ENCODE measurements at places on chromosomes 13 and 19. TPM values are rescaled to one million over a fixed set of nuclear protein-coding genes. Genes with fewer than 3 reads are reported as not detected.
A peak's percentile ranks its signal among the peaks of the same experiment; 100 is the strongest.

GRCh38 chr13:29507356-29507755 lies 88.1 kb downstream of the SLC7A1 start:
- DNase-seq = peak; percentile 21

- DNase-seq = peak; percentile 46
Measured at GRCh38 chr19:40597329-40597838, 3.8 kb upstream of the LTBP4 start.

Gene NCAN
- total RNA-seq = not detected

GRCh38 chr19:52231154-52231910 lies 38.1 kb upstream of the ZNF766 start:
- no peak for DNase-seq

Gene TMIGD2
- not detected for total RNA-seq

DNA sequence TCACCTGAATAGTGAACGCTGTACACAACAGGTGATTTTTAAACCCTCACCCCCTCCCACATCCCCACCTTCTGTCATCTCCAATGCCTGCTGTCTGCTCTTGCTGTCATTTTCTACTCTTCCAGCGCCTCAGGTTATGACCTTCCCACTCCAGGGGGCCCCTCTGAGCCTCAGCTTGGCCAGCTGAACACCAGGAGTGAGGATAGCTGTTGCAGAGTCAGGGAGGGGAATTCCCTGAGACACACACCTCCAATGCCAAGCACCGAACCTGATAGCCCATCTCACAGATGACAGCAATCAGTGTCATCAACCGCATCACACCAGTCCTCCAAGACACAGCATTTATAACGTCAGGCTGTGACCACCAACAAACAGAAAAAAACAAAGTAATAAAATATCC lies 193.5 kb downstream of the ZNF536 start:
- DNase-seq = no peak

Gene FUT6
- not detected for total RNA-seq

DNA sequence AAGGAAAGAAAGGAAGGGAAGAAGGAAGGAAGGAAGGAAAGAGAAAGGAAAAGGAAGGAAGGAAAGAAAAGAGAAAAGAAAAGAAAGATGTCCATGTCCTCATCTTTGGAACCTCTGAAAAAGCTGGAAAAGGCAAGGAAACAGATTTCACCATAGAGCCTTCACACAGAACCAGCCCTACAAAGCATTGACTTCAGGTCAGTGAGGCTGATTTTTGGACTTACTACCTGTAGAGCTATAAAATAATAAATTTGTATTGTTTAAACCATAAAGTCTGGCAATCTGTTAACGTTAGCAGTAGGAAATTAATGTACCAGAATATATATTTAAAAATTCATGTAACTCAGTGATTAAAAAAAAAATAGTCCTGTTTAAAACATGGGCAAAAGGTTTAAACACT lies 130.0 kb downstream of the PIBF1 start:
- DNase-seq = no peak

Gene XPO4
- total RNA-seq = 30.6 TPM

GRCh38 chr13:100826441-100826840 lies 151.8 kb upstream of the TMTC4 start:
- no peak for DNase-seq

Gene C19orf12
- 25.7 TPM for total RNA-seq

Gene ZNF530
- 11.2 TPM for total RNA-seq

DNA sequence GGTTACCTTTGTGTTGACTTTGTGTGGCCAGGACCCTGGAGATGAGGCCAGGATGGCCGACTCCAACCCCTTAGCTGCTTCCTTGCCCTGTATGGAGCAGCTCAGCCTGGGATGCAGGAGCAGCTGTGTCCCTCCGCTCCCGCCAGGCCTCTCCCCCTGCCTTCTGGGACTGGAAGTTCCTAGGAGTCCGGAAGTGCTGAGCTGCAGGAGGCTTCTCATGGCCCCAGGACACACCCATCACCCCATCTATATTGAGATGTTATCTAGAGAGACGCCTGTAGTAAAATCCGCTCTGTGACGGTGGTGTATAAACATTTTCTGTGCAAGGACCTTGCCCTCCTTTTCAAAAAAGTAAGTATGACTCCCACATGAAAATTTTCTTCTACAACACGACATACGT lies 27.0 kb downstream of the WTIP start:
- DNase-seq = no peak

Gene ABHD8
- total RNA-seq = 7.2 TPM

- DNase-seq = no peak
Measured at GRCh38 chr13:33794576-33794975, 23.4 kb upstream of the RFC3 start.

Gene COL4A2
- 0.56 TPM for total RNA-seq

Gene COG6
- 55.1 TPM for total RNA-seq

DNA sequence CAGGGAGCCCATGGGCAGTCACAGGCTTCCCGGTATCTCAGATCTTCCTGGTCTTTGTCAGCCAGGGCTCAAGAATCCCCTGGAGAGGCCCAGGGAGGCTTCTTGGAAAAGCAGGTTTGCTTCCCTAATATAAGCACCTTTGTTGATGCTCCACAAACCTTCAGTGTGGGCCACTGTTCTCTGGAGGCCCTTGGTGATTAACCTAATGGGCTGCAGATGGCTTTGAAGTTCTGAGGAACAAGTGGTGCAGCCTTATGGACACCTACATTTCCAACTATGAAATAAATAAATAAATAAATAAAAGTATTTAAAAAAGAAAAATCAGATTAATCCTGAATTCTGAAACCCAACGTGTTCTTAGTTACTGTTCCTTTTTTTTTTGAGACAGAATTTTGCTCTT lies at the start of gene BSPH1:
TSS of gene BSPH1 (minus strand) at position 101 of the 400 bp plus-strand sequence. CDS start at position 12, 89 bp downstream.
- DNase-seq = no peak

DNA sequence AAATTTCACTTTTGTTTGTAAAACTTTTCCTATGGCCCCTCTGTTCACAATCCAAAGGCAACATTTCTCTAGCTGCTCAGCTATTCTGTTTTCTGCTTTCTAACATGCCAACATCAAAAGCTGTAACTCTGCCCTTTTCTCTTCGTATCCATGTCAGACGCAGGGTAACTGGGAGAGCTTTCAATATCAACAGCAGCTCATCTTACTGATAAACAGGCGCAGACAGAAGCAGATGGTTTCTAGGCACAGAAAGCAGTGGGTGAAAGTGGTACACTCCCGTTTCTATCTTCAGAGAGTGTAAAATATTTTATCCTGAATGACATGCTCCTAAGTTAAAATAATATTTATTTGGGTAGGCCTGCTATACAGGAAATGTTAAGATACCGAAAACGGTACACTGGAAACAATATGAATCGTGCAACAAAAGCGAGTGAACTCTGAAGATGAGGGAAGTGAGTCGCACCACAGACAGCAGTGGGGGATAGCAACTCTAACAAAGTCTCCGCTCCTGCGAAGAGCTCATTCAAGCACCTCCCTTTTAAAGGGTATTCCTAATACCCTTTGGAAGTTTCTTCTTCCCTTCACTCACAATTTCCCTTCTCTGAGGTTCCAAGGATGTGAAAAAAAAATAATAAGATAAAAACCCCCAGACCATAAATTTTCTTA lies 798.3 kb downstream of the GPC5 start:
- DNase-seq = no peak

DNA sequence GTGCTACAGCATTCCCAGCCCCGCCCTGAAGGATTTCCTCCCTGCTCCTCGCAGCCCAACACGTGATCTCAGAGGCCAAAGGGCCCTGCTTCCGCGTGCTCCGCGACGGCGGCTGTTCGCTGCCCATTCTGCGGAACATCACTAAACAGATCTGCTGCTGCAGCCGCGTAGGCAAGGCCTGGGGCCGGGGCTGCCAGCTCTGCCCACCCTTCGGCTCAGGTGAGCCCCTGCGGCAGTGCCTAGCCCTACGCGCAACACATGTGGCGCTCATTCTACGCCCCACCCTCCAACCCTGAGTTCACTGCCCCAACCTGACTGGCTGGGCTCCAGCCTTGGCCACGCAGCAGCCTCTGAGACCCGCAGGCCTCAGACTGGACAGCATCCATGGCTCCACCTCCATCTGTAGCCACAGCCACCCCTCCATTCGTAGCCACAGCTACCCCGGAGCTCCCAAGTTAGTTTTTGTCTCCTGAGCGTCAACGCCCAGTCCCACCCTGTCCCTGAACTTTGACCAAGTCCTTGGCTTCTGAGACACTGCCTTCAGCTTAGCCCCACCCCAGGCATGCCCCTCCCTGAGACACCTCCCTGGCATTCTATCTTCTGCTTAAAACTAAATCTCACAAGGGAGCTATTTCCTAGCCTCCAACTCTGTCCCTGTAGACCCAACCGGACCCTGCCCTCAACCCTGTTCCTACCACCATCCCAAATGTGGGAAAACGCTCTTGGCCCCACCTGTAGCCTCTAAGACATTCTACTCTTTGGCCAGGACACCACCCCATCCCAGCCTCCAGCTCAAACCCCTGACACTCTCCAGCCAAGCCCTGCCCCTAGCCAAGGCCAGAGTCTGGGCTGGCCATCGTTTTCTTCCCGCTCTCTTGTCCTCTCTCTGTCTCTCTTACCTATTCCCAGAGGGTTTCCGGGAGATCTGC lies 6.4 kb downstream of the LTBP4 start:
- DNase-seq = peak; percentile 16

DNA sequence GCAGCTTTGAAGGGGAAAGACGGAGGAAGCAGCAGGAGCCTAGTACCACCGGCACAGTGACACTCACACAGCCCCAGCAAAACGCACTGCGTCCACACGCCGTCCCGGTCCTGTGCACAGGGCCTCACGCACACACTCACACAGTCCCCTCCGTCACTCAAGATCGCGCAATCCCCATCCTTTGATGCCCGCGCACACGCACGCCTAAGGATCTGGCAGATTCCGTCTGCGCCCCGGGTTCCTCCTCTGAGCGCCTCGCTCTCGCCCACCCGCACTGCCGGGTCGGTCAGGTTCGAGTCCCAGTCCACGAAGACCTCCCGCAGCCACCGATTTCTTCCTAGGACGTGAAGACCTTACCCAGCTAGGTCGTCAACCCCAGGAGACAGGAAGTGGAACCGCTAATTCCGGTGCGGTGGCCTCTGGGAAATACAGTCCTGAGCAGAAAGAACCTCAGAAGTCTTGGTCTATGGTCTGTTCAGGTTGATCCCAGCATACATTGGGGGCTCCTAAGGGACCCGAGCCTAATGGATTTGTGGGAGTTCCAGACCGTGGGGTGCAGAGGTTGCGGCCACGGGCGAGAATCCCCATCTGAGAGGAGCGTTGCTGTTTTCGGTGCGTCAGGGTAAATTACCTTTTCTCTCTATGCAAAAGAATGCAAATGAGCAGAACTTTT lies at the start of gene ZNF780B:
TSS of gene ZNF780B (minus strand) at position 400 of the 673 bp plus-strand sequence. CDS start 5,899 bp downstream, outside the sequence.
- DNase-seq = peak; percentile 82

DNA sequence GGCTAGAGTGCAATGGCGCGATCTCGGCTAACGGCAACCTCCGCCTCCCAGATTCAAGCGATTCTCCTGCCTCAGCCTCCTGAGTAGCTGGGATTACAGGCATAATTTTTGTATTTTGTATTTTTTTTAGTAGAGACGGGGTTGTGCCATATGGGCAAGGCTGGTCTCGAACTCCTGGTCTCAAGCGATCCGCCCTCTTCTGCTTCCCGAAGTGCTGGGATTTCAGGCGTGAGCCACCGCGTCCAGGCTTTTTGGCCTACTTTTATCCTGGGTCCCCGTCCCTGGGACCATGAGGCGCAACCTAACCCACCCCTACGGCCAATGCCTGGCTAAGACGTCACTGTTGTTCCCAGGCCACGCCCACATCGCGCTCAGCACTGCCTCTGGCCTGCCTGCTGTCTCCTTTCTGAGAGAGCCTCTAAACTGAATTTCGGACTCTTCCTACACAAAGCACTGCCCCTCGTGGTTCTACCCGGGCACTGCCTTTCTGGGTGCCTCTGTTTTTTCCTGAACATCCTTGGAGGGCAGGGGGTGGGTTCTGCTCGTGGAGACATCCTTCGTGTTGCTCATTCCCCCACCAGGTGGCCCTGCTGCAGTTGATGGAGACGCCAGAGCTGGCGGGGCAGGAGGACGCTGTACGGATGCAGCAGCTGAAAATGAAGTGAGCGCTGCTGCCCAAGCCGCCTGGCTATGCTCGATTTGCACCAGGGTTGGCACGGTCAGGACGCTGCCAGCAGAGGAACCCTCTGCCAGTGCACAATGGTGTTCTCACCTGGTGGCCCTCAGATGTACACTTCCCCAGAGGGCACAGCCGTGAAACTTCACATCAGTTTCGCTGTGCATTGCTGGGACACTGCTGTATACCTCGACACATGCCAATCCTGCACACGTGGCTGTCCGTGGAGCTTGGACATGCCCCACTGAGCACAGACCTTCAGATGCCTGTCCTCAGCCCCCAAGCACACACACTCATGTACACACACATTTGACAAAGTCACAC lies 2.0 kb downstream of the REX1BD start:
- peak; percentile 54 for DNase-seq

- DNase-seq = no peak
Measured at GRCh38 chr13:24887759-24888158, 123.8 kb downstream of the RNF17 start.

Gene STOML3
- total RNA-seq = not detected

GRCh38 chr13:50386541-50387050 lies 371.4 kb downstream of the KCNRG start:
- no peak for DNase-seq

- DNase-seq = peak; percentile 43
Measured at GRCh38 chr13:110677731-110678545, 28.0 kb downstream of the CARS2 start.

DNA sequence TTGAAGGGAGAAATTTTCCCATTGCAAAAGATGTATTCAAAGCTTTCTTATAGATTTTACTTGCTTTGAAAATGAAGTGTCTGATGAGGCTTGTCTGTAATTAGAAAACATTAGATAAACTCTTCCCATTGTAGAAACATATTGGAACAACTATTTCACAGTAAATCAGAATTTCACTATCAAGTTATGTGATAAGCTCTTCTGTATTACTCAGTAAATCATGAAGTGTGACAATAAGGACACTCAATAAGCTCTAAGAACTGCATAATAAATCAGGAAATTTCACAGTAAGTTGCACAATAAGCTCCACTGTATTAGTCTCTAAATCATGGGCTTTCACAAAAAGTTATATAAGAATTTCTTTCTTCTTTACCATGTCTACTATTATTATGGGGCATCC lies 1546.6 kb downstream of the SLITRK5 start:
- DNase-seq = no peak

Gene SLC25A41
- total RNA-seq = 0.30 TPM

Measured in B cell (primary cell).